ENCODE measurements at places on chromosomes 2 and 18.

- DNase-seq, result no peak
These were observed 93.6 kb downstream of the SCN9A start for GRCh38 chr2:166282154-166282553.

DNA sequence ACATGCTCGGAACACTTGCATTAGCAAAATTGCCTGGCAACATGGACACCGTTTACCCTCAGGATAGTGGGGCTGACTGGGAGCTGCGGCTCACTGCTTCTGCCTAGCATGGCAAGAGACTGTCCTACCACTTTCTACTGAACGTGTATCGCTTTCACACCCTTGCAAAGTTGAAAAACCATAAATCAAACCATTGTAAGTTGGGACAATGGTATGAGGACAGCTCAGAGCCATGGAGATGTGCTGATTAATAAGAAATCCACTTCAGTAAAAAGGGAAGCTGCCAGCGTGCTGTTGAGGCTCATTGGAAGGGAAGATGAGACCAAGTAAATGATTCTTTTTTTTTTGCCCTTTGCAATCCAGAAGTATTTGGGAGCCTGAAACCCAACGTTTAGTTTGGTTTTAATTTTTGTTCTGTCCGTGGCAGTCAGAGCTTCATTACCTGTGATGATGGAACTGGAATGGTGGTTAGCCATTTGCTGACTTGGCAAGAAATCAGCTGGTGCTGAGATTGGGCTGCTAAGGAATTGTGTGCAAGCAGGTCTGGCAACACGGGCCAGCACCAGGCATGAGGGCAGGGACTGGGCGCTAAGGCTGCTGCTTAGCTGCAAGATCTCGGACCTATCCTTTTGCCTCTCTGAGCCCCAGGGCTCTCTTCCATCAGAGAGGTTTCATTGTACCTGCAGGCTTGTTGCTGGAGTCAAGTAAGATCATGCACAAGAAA is 75.5 kb upstream of the HS6ST1 start:
- DNase-seq, result no peak

DNA sequence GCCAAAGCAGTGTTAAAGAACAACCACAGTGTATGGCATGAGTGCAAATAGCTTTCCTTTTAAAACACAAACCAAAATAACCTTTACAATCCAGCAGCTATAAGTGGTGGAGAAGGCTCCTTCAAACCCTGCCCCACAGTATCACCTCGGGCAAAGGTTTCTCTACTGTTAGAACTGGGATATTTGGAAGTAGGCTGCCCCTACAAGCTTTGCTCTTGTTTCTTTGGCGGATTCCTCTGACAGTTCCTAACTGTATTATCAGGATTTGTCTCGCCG is 214.8 kb downstream of the ZNF521 start:
- DNase-seq, result no peak

GRCh38 chr2:7697052-7697451 is 779.8 kb downstream of the RNF144A start:
- no peak for DNase-seq

DNA sequence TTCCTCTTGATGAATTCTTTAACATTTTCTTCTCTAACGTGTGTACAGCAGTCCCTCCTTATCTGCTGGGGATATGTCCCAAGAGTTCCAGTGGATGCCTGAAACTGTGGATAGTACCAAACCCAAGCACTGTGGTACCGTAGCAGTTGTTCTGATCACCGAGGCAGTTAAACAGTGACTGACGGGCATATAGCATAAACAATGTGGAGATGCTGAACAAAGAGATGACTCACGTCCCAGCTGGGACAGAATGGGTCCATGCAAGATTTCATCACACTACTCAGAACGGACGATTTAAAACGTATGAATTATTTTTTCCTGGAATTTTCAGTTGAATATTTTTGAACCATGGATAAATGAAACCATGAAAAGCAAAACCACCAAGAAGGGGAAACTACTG is 54.5 kb upstream of the SPAG16 start:
- DNase-seq, result no peak

Measured in stimulated activated CD4-positive, alpha-beta T cell treated with anti-CD3 and anti-CD28 coated beads, Interleukin-12 subunit alpha, Interleukin-12 subunit beta, amount 100 ng/mL, for 4 hours (primary cell).